Testis (tissue), 5 donors: ENCODE measurements at places on chromosomes 2 and 18. TPM values are rescaled to one million over a fixed set of nuclear protein-coding genes. Genes with fewer than 3 reads are reported as not detected.

- DNase-seq = no peak
- H3K4me1 ChIP-seq = peaks cover 4% of the 10 kb centered on the region
- H3K36me3 ChIP-seq = no peaks in the 10 kb centered on the region
- no peaks in the 10 kb centered on the region for H3K27me3 ChIP-seq
- H3K4me3 ChIP-seq = no peak overlapping the region
- no peak overlapping the region for H3K27ac ChIP-seq
Observed at GRCh38 chr18:47898696-47899095, 31.8 kb downstream of the SMAD2 start.

DNA sequence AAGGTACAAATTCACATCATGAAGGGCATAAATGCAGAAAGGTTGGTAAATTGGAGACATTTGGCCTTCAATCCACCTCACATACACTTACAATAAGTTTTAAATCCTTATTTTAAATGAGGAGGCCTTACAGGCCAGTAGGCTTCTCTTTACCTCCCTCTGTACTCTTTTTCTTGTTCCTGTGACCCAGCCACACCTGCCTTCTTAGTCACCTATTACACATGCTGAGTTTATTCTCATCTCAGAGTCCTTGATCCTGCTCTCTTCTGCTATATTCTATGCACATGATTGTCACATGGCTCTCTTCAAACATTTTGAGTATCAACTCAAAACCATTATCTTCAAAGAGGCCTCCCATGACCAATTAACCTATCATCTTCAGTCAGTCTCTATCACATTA lies 491.5 kb downstream of the SATB2 start:
- no peaks in the 10 kb centered on the region for H3K4me1 ChIP-seq
- no peak overlapping the region for H3K4me3 ChIP-seq
- H3K27ac ChIP-seq = no peak overlapping the region
- DNase-seq = no peak
- no peaks in the 10 kb centered on the region for H3K27me3 ChIP-seq

DNA sequence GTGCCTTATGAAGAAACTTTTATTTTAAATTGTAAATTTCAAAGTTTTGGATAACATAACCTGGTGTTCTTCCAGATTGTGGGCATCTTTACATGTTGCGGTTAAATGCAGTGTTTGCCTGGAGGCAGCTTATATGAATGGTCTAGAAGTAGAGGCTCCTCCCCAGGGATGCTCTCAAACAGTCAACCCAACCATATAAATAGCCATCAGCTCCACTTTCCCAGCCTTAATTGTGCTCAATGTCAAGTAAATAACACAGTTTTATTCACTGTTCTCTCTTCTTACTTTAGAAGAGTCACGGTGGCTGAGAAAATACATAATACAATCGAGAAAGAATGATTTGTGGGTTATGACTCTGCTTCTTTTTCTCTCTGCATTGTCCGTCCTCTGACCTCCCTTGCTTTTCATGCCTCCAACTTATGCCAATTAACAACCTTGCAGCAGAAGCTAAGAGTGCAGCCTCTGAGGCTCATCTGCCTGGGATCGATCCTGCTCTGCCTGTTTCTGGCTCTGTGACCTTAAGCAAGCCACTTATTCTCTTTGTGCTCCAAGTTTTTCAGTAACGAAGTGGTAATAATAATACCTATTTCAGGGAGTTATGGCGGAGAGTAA lies 100.3 kb downstream of the DAW1 start:
- H3K27me3 ChIP-seq = no peaks in the 10 kb centered on the region
- H3K4me3 ChIP-seq = no peak overlapping the region
- H3K4me1 ChIP-seq = no peaks in the 10 kb centered on the region
- no peak overlapping the region for H3K27ac ChIP-seq
- no peaks in the 10 kb centered on the region for H3K36me3 ChIP-seq
- no peak for DNase-seq

GRCh38 chr18:80194874-80195570 lies 52.3 kb downstream of the PARD6G start:
- DNase-seq = no peak
- no peaks in the 10 kb centered on the region for H3K36me3 ChIP-seq
- H3K27ac ChIP-seq = no peak overlapping the region
- H3K27me3 ChIP-seq = no peaks in the 10 kb centered on the region
- H3K4me3 ChIP-seq = no peak overlapping the region
- peaks cover 11% of the 10 kb centered on the region for H3K4me1 ChIP-seq

Gene GPAT2
- total RNA-seq = 38.9 TPM

DNA sequence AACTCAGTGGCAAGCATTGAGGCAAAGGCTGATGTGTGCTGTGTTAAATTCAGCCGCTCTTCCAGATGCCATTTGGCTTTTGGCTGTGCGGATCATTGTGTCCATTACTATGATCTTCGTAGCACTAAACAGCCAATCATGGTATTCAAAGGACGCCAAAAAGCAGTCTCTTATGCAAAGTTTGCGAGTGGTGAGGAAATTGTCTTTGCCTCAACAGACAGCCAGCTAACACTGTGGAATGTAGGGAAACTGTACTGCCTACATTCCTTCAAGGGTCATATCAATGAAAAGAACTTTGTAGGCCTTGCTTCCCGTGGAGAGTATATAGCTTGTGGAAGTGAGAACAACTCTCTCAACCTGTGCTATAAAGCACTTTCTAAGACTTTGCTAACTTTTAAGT lies 195.5 kb upstream of the RAB12 start:
- no peaks in the 10 kb centered on the region for H3K4me1 ChIP-seq
- no peaks in the 10 kb centered on the region for H3K27me3 ChIP-seq
- no peak for DNase-seq
- no peak overlapping the region for H3K27ac ChIP-seq

DNA sequence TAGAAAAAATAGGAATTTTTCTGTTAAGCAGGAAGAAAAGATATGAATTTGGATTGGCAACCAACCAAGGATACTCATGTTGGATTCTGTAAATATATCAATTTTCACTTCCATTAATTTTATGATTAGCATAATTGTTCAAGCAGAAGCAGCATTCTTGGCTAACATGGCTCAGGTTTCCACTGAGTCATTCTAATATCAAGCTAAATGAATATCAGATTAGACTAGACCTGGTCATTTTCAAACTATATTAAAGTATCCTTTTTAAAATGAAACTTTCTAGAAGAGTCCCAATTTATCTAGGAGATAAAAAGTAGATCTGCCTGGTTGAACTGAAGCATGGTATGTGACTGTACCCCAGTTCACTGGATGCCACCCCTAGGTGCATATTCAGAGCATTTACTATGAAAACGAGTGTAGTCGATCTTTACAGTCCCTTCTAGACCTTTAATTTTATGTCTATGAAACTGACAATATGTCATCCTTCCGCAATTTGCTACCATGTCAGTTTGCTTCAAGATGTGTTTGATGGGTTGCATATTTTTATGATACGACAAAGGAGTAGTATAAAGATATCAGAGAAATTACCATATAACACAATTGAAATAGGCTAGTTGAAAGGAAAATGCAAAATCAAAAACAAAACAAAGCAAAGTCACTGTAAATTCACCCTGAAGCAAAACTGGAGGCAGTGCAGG lies 704.9 kb downstream of the ERBB4 start:
- H3K27me3 ChIP-seq = no peaks in the 10 kb centered on the region
- H3K27ac ChIP-seq = no peak overlapping the region
- DNase-seq = no peak
- H3K4me3 ChIP-seq = no peak overlapping the region
- no peaks in the 10 kb centered on the region for H3K36me3 ChIP-seq
- no peaks in the 10 kb centered on the region for H3K4me1 ChIP-seq

- no peaks in the 10 kb centered on the region for H3K27me3 ChIP-seq
- H3K36me3 ChIP-seq = no peaks in the 10 kb centered on the region
- DNase-seq = no peak
Observed at GRCh38 chr2:68040078-68040477, 22.7 kb downstream of the C1D start.

- no peak overlapping the region for H3K4me3 ChIP-seq
- no peak for DNase-seq
- no peak overlapping the region for H3K27ac ChIP-seq
- no peaks in the 10 kb centered on the region for H3K4me1 ChIP-seq
- no peaks in the 10 kb centered on the region for H3K27me3 ChIP-seq
Observed at GRCh38 chr2:213958086-213958485, 452.8 kb upstream of the VWC2L start.

GRCh38 chr2:192026059-192026824 lies 168.5 kb downstream of the TMEFF2 start:
- H3K4me1 ChIP-seq = no peaks in the 10 kb centered on the region
- no peak overlapping the region for H3K27ac ChIP-seq
- no peaks in the 10 kb centered on the region for H3K36me3 ChIP-seq
- DNase-seq = no peak

GRCh38 chr18:54023471-54023870 lies 201.0 kb downstream of the MBD2 start:
- H3K36me3 ChIP-seq = no peaks in the 10 kb centered on the region
- H3K27ac ChIP-seq = no peak overlapping the region
- DNase-seq = no peak
- no peak overlapping the region for H3K4me3 ChIP-seq

Gene UNC80
- total RNA-seq = 46.1 TPM

DNA sequence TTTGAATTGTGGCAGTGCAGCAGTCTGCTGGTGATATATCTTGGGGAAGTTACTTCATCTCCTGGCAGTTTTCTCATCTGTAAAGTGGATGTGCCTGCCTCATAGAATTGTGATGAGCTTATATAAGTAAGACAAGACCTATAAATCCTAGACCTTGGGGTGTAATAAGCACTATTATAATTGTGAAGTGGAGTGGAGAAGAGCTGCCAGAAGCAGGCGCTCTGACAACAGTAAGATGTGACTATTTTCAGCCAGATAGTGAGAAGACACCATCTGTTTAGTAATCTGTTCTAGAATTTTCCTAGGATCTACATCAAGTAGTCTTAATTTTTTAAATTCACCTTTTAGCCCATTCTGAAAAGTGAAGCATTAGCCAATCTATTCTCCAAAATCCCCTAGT lies 85.6 kb upstream of the TSPYL6 start:
- no peak overlapping the region for H3K27ac ChIP-seq
- H3K27me3 ChIP-seq = no peaks in the 10 kb centered on the region
- no peaks in the 10 kb centered on the region for H3K4me1 ChIP-seq
- no peaks in the 10 kb centered on the region for H3K36me3 ChIP-seq

Gene PKDCC
- 122 TPM for total RNA-seq

Gene CIB4
- total RNA-seq = 7.5 TPM

DNA sequence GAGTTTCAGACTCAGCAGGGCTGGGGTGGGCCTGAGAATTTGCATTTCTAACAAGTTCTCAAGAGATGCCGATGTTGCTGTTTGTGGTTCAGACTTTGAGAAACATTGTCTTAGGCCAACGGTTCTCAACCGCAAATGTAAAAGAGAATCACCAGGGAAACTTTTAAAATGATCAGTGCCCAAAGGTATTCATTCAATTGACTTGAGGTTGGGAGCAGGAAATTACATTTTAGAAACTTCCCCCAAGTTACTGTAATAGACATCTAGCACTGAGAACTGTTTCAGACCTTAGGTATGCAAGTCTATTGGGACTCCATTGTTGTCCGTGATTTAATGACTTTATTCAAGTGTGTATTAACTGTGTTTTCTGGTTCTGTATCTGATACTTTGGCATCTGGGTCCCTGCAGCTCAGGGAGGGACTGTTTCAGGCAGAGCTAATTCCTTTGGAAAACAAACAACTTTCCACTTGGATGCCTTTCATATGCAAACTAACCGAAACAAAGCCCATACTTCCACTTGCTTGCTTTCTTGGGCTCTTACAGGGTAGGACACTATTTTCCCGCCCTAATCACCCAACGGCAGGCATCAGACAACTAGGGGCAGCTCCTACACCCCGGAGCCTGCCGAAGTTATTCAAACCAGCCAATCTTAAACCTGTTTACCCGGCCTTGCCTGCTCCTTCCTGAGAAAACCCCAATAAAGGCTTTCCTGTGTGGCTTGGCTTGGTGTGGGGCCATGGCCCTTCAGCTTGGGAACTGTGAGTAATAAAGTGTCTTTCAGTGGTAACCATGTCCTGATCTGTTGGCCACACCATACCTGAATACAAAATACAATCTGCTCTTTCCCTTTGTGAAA lies 97.6 kb downstream of the POLE4 start:
- H3K27ac ChIP-seq = no peak overlapping the region
- no peaks in the 10 kb centered on the region for H3K27me3 ChIP-seq
- no peak overlapping the region for H3K4me3 ChIP-seq

DNA sequence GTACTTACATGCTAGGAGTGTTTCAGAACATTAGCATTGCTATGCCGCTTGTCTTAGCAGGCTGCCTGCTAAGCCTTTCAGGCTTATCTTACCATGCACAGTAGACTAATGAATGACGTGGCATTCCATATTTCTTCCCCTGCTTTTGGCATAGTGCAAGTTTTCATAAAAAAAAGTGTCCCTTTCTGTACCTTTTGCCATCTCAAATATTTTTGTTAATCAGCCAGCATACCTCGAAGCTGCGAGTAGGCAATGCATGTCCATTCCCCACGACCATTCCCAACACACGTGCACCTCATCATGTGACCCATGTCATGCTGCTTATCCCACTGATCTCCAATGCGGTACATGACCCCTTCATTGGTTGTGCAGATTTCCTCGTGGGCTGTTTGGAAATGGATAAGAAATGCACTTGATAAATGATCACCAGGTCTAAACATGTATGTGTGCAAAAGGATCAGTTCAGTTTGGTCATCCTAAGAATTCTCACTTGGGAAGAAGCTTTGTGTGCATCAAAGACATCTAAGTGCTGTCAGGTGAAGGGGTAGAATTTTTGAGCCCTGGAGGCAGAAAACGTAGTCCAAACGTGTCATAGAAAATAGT lies 13.9 kb downstream of the FN1 start:
- H3K4me1 ChIP-seq = no peaks in the 10 kb centered on the region
- H3K27me3 ChIP-seq = no peaks in the 10 kb centered on the region
- H3K36me3 ChIP-seq = no peaks in the 10 kb centered on the region
- no peak overlapping the region for H3K27ac ChIP-seq

DNA sequence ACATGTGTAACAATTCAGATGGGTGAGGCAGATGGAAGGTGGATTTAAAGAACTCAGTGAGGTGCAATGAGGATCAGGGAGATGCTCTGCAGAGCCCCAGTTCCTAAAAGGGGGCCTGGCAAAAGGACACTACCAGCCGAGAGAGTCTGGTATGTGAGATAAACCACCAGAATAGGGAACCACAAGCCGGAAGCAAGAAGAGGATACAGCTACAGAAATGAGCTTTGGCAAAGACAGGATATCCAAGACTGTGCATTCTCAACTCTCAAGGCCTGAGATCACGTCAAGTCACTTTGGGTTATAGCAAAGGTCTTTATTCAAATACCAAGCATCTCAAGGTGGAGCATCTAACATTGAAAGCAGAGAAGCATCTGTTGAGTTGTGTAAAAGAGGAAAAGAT lies 293.5 kb downstream of the ARHGAP15 start:
- H3K27me3 ChIP-seq = no peaks in the 10 kb centered on the region
- H3K27ac ChIP-seq = no peak overlapping the region
- no peaks in the 10 kb centered on the region for H3K36me3 ChIP-seq
- DNase-seq = no peak
- no peaks in the 10 kb centered on the region for H3K4me1 ChIP-seq
- no peak overlapping the region for H3K4me3 ChIP-seq
